Fibroblast of villous mesenchyme (primary cell): ENCODE measurements at places on chromosomes 7 and 10.

DNA sequence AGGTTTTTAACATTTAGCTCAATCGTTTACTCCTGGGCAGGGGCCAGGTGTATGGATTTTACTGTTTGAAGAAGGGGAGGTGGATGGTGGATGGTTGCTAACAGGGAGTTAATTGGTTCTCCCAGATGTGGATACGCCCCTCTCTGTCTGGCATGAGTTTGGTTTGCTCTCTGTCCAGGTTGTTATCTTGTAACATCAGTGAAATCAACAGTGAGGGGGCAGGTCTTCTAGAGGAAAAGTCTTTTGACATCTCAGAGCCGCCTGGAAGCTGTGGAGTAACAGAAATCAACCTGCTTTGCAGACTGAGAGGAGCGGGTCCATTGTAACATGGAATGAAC is 243.4 kb downstream of the MGMT start:
- no peak for DNase-seq

- no peak for DNase-seq
These were observed 347.0 kb upstream of the MTPN start for GRCh38 chr7:136324073-136324704.

DNA sequence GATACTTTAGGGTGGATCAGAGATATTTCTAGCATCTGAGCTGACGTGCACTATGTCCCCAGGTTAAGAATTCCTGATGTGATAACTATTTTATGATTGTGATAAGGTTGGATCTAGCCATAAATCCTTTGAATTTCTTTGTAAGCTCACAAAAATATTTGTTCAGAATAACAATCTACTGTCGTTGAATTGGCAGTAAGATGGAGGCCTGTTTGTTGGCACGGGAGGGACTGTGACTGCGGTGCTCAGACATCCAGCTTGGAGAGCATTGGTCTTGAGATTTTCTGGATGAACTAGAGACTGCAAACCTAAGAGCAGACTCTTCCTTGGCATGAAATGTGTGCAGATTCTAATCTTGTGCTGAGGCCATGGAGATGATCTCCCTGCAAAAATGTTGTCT is 131.1 kb downstream of the LRRC4 start:
- DNase-seq, result no peak

- no peak for DNase-seq
These were observed 19.8 kb upstream of the TRIL start for GRCh38 chr7:28977881-28978280.

GRCh38 chr10:6046773-6047611 is 15.2 kb downstream of the IL2RA start:
- no peak for DNase-seq

- DNase-seq, result peak; percentile 3
These were observed 53.6 kb downstream of the SEC61G start for GRCh38 chr7:54705436-54705835.

DNA sequence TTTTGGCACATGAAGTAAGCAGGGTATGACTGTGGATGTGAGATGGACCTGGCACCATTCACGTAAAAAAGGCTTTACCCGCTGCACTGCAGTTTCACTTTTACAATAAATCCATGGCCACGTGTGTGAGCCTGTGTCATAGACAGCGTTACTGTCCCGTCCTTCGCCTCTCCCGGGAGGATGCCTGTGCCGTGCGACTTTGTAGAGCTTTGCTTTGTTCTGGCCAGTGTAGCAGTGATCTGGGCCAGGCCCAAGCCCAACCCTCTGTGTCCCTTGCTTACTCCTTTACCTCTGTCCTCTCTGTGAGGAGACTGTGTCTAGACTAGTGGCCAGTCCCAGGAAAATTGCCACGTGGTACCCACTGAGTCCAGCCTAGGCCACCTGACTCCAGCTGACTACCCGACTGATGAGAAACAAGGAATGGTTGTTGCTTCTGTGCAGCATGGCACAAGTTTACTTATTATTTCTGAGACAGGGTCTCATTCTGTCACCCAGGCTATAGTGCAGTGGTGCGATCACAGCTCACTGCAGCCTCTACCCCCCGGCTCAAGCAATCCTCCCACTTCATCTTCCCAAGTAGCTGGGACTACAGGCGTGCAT is 48.1 kb downstream of the JAKMIP3 start:
- DNase-seq, result no peak

DNA sequence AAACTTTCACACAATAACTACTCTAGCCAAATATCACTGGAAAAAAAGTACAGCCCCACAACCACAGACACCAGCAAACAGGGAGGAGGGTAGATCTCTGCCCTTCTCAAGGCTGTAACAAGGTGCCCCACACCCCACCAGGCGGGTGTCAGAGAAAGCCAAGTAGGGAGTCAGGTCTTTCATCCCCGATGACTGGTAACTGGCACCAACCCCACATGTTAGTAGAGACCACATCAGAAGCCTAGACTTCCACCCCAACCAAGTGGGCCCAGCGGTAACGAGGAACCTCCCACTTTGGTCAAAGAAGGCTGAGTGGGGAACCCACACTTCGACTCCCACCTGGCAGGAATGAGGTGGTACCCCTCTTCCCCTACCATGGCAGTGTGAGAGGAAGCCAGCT is 16.4 kb upstream of the RUFY2 start:
- DNase-seq, result no peak

GRCh38 chr10:58746474-58747185 is 234.0 kb downstream of the BICC1 start:
- DNase-seq, result no peak

DNA sequence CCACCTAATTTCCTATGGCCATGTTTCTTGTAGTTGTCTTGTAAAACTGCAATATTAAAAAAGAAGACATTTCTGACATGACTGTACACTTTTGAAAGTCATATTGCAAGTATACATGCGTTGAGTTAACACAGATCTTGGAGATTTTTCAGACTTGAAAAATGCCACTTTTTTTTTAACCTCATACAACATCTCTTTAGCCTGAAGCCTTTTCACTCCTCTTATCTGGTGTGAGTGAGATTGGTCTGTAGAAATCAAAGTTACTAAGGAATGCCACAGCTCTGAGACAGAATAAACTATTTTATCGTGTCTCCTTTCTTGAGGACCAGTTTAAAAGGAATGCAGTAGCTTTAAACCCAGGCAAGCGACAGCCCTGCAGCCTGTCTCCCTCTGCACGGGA is 43.9 kb upstream of the NEUROD6 start:
- no peak for DNase-seq

DNA sequence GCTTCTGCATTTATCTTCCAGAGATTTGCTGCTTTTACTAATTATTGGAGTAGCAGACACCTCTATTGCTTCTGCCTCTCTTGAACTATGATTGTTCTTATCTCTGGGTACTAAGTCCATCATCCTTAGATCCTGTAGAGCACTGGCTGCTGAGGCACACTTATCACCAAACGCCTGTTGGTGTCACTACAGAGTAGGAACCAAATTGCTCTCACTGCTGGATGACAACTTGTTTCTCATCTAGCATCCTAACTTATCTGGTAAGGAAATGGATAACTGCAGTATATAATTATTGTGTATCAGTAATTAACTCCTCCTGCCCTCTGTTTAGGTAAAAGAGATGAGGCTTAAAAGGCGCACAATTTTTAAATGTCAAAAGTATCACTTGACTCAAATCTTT is 1059.4 kb downstream of the NRG3 start:
- no peak for DNase-seq

GRCh38 chr7:157458254-157458633 is 121.4 kb downstream of the DNAJB6 start:
- no peak for DNase-seq

- peak; percentile 66 for DNase-seq
These were observed 3.8 kb downstream of the ZYX start for GRCh38 chr7:143384661-143385631.

DNA sequence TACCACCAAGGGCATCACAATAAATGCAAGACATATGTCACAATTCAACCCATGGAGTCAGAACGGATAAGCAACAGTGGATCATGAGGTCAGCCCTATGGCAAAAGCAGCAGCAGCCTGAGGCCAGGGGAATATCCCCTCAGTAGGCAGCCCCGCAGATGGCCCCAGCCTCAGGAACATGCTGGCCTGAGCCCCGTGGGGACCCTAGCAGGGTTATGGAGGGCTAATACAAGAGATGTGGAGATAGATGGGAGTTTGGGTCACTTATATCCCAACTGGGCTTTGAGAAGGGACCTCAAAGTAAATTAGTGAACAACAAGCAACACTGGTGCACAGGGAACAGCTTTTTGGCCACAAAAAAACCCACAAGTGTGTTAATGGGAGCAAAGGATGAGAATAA is 9.1 kb downstream of the TMEM72 start:
- no peak for DNase-seq

GRCh38 chr10:67977251-67977650 is 92.8 kb downstream of the SIRT1 start:
- DNase-seq, result no peak

GRCh38 chr7:99380823-99381663 is 6.5 kb downstream of the ARPC1B start:
- DNase-seq, result no peak

- peak; percentile 27 for DNase-seq
These were observed 28.2 kb upstream of the BMS1 start for GRCh38 chr10:42754155-42755027.

GRCh38 chr7:70696201-70696754 is 435.7 kb upstream of the GALNT17 start:
- no peak for DNase-seq

- DNase-seq, result no peak
These were observed 34.3 kb downstream of the JAKMIP3 start for GRCh38 chr10:132100091-132100481.

DNA sequence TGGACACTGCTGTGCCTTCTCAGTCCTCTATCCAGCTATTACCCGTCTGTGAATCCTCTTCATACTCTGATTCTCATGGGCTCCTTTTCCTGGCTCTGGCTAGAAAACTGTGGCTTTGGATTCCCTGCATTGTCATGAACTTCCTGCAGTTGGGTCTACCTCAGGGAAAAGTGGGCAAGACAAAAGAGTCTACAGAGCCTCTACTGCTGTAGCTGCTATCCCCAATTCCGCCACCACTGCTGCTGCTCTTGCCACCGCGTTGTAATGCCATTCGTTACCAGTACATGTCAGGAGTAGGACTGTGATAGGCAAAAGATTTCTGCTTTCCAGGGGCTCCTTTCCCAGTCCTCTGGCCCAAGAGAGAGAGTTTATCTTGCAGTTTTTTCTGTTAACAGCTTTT is 23.9 kb upstream of the PPP1R17 start:
- no peak for DNase-seq

DNA sequence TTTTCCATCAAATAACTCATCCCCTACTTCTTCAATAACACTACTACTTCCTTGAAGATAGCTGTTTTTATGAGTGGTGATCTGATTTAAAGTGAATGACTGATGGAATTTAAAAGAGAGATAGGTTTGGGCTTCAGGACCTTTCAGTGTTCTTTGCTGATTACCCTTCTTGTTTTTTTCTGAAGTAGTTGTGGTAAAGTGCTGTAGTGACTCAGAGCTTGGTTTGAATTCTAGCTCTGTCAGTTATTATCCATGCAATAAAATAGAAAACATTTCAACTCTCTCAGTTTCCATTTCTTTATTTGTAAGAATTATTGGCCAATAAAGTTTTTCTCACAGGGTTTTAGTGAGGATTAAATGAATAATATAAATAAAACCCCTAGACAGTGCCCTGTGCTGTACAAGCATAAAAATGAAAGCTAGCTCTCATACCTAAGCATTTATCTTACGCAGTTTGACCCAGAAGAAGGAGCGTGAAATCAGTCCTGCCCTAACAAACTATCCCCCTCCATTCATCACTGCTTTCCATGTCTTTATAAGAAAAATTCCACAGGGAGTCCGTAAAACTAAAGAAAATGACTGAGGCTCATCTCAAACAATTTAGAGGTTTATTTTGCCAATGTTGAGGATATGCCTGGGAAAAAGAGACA is 25.1 kb upstream of the AKAP9 start:
- DNase-seq, result peak; percentile 23

DNA sequence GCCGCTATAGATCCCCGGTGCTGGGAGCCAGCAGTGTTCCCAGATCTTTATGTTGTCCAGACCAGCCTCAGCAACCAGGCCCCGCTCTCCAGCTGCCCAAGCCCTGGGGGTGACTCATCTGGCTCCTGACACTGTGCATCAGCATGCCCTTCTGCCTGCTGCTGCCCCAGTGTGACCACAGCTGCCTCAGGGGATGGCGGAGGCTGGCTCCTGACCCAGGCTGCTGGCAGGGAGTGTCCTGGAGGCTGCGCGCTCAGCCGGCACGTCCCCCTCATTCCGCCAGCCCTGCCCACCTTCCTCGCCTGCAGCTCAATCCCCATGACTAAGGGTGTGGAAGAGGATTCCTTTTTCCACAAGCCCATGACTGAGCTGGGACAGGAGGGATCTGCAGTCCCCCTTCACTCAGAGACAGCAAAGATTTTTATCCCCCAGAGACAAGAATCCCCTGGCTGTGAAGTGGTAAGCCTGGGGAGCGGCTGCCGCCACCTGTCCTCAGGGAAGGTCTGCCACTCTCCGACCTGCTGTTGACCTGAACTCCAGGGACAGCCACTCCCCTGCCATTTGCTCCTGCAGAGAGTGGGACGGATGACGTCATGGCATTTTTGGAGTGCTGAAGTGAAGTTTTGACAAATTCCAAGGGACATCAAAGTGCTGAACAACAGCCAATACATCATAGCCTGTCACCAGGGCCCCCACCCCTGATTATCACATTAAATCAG is 182.8 kb upstream of the BMPER start:
- peak; percentile 71 for DNase-seq

DNA sequence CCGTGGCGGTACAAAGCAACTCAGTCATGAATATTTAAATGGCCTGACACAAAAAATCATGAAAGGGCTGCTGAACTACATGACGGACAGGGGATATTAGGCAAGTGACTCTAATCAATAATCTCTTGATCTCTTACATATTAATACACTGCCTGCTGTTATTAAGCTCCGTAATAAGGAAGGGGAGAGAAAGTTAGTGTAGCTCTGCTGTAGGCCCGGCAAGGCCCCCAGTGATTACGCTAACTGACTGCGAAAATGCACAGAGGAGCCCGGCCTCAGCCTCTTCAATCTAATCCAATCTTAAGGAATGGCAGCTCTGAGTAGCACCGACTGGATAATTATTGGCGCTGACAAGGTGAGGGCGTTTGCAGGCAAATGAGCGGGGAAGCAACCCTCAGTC is 583.5 kb upstream of the MKI67 start:
- DNase-seq, result no peak

DNA sequence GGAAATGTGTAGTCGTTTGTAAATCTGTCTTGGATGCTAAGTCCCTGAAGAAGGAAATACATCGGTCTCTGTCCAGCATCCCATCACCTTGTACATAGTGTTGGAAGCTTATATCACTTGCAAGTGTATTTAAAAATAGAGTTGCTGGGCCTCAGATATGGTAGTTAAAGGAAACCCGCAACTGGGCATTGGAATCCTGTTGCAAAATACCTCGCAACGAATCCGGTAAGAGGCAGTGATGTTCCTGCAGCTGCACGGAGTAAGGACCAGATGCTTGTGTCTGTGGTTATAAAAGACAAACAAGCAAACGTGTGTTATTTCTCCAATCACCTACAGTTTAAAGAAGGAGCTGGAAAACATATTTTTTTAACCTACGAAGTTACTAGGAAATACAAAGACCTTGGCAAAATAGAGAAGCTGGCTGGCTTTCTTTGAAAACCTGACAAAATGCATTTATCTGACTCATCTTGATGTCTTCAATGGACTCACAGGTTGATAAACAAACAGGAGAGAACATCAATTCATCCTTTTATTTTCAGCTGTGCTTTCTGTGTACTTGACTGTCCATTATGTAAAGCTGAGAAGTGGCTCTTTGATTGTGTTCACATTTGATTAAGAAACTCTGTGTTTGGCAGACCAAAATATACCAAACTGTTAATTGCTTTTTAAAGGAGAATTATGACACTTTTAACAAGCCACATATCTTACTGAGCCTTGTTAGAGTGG is 326.4 kb downstream of the SFMBT2 start:
- DNase-seq, result peak; percentile 56
